Fibroblast of skin of left biceps (primary cell): ENCODE measurements at places on chromosomes 7 and 10.

- no peak for DNase-seq
These were observed 29.1 kb downstream of the CELF2 start for GRCh38 chr10:11046776-11047160.

- no peak for DNase-seq
These were observed 64.1 kb upstream of the GNA12 start for GRCh38 chr7:2908103-2908683.

GRCh38 chr7:20183086-20183485 is 34.1 kb downstream of the MACC1 start:
- no peak for DNase-seq

DNA sequence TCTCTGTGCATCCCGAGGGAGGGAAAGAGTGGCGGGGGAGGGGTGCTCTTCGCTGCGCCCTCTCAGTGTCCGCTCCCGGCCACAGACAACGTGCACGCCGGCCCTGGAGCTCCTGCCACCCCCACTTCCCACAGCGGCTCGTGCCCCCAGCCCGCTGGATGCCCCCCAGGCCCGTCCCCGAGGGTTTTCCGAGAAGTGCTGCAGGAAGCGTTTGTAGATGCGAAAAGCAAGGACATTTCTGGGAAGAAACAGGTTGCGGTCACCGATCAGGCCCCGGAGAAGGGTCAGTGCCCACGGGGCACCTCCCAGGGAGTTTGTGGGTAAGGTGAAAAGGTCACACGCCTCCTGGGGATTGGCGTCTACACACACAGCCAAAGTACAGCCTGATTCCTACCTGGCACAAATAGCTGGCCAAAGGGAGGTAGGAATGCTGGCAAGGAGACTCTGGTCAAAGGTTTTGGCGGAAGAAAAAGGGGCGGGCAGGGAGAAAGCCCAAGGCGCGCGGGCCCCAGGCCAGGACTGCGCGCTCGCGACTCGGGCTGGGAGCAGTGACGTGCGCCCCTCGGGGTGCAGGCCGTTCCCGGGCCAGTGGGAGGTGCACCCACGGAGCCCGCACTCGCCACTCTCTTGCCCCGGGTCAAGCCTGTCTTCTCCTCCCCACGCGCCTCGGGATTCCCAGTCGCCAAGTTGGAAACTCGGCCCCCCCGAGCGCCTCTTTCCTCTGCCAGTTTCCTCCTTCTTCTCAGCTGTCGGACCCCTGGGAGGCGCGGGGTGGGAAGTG is 1.5 kb upstream of the NRP1 start:
- DNase-seq: no peak

- no peak for DNase-seq
These were observed 47.7 kb upstream of the ATRNL1 start for GRCh38 chr10:115045499-115045898.

DNA sequence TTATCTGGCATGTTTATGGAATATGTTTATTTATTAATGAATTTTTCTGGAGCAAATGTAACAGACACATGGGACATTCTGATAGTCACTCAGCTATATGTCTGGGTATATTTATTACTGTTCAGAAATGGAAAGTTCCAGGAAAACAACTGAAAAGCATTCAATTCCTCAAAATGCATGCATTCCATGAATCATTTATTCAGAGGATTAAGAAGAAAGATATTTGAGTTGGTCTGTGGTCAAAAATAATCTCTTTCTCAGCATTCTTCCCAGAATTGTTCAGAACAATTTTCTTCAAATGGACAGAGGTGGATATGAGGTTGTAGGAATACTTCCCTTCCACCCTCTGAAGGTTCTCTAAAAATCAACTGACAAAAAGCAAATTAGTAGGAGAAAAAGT is 97.6 kb upstream of the ITGB1 start:
- peak; percentile 50 for DNase-seq

DNA sequence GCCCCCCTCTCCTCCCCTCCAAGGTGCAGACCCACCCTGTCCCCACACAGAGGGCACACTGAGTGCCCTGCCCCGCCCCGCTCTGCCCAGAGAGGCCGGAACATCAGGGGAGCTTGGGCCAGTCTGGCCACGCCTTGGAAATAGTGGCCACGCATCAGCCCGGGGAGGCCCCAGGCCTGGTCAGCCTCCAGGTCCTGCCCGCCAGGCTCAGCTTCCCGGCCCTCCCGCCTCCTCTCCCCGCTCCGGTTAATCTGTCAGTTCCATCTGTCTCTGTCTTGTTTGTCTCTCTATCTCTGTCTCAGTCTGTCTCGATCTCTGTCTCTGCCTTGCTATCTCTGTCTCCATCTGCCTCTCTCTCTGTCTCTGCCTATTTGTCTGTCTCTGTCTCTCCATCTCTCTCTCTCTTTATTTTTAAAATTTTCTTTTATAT is 28.9 kb upstream of the TNRC18 start:
- no peak for DNase-seq

- no peak for DNase-seq
These were observed 146.8 kb downstream of the OTUD1 start for GRCh38 chr10:23585666-23586065.

GRCh38 chr10:122206471-122207065 is 64.5 kb upstream of the BTBD16 start:
- no peak for DNase-seq

GRCh38 chr7:92133737-92134270 is 473 bp downstream of the CYP51A1 start:
- DNase-seq: peak; percentile 16

- DNase-seq: no peak
These were observed 9.2 kb downstream of the ZNF488 start for GRCh38 chr10:47374611-47375536.

- no peak for DNase-seq
These were observed 37.8 kb upstream of the DIP2C start for GRCh38 chr10:727162-727790.

DNA sequence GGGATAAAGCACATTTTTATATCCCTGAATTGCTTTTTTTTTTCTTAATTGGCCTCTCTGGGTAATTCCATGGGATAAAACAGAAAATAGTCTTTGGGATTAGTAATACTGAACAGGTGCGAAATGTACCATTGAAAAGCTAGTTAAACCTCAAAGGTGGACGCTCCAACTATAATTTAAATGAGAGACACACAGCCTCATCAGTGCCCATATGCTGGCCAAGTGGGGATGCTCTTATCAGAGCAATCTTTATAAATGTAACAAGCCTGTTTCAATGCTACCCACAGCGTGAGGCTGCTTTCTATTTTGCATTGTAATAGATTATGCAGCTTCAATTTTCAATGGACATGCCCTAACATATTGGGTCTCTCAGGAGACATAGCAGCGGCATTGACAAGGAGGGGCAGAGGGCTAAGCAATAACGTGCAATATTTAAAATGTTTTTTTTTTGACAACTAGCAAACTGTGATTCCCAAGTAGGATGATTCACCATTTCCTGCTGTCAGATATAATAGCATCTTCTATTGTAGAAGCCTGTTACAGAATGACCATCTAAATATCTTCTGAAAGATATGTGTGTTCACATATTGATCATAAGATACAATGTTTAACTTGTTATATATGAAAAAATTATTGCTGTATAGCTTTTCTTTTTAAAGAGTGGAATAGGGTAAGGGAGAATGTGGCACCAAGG is 91.3 kb upstream of the BET1 start:
- no peak for DNase-seq

GRCh38 chr7:139959718-139960117 is 103.0 kb downstream of the PARP12 start:
- no peak for DNase-seq

- peak; percentile 83 for DNase-seq
These were observed at the start of gene TBC1D12 for GRCh38 chr10:94402204-94402842. Gene TBC1D12 (plus strand): TSS chr10:94402541. CDS start chr10:94402614, 73 bp downstream.
